Spinal cord (tissue), 10 donors: ENCODE measurements at places on chromosomes 11 and 22.

GRCh38 chr11:98940913-98941312, 79.8 kb upstream of the CNTN5 start:
- no peak for DNase-seq

GRCh38 chr22:24066260-24066659, 55.2 kb downstream of the CABIN1 start:
- DNase-seq = no peak

DNA sequence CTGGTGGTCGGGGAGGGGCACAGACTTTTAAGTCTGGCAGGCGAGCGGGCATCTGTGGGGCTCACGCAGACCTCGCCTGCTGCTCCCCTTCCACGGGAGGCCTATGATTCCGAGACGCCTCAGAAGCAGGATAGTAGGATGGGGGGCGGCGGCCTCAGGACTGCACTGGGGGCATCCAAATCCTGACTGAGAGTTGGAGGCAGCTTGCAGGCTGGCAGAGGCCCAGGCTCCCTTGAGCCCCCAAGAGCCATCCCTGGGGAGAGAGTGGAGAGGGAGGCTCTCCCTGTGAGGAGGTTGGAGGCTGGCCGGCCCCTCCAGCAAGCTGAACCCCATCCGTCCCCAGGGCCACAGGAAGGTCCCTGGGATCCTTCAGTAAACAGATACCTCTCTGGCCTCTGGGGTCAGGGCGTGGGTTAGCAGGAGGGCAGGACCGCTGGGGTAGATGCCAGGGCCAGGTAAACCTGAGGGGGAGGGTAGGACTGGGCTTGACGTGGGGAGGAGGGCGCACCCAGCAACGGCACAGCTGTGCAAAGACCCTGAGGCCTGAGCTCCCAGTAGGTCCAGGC, 33.3 kb downstream of the SBF1 start:
- DNase-seq = no peak

GRCh38 chr11:106397787-106398501, 320.5 kb downstream of the AASDHPPT start:
- peak; percentile 25 for DNase-seq

DNA sequence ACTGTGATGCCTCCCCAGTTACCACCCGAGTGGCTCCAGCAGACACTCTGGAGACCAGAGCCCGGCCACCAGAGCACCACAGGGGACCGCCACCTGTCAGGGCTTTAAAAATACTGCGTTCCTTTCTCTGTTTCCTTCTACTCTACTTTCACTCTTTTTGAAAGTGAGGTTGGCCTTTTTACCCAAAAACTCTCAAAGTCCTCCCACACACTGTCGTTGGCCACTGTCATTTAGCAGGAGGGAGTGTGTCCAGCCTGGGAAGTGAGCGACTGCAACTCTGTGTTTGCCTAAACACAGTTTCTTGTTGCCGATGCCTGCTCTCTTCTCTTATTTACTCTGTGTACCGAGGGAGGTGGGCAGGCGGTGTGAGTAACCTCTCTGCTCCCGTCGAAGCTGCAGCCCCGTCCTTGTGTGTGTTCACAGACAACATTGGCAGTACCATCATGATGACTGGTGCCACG, 90.8 kb upstream of the CLDN5 start:
- DNase-seq = no peak

- no peak for DNase-seq
Observed at GRCh38 chr22:40758390-40758789, 60.8 kb downstream of the SLC25A17 start.

- no peak for DNase-seq
Observed at GRCh38 chr11:124672536-124673215, 863 bp downstream of the SIAE start.

DNA sequence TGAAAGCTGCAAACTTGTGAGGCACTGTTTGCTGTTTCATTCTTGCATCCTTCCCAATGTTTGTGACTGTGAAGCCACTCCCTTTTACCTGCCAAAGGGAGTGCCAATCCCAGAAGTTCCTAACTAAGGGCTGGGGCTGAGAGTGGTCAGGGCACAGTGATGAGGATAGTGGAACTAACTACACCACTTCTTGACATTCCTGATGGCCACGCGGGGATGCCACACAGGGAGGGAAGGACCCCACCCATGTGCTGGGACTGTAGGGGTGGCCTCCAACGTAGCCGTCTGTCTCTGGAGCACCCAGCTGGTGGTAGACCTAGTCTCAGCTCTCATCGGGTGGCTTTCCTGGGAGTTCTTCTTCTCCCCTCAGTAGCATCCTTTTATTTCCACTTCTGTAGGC, 335.5 kb downstream of the CADM1 start:
- DNase-seq = no peak

DNA sequence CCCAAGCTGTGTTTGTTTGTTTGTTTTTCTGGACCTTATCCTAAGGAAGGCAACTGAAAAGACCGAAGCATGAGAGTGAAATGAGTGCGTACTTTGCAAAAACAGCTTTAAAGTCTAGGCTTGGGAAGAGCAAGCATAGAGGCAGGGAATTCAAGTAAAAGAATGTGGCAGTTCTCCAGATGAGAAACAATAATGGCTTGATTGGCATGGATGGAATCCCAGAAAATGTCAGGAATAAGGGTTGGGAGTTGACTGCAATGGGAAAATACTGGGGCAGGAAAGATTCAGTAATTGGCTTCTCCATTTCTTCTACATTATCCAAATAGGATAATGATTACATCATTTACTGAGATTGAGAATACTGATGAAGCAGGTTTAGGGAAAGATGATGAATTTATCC, 17.5 kb downstream of the SAAL1 start:
- DNase-seq = no peak

DNA sequence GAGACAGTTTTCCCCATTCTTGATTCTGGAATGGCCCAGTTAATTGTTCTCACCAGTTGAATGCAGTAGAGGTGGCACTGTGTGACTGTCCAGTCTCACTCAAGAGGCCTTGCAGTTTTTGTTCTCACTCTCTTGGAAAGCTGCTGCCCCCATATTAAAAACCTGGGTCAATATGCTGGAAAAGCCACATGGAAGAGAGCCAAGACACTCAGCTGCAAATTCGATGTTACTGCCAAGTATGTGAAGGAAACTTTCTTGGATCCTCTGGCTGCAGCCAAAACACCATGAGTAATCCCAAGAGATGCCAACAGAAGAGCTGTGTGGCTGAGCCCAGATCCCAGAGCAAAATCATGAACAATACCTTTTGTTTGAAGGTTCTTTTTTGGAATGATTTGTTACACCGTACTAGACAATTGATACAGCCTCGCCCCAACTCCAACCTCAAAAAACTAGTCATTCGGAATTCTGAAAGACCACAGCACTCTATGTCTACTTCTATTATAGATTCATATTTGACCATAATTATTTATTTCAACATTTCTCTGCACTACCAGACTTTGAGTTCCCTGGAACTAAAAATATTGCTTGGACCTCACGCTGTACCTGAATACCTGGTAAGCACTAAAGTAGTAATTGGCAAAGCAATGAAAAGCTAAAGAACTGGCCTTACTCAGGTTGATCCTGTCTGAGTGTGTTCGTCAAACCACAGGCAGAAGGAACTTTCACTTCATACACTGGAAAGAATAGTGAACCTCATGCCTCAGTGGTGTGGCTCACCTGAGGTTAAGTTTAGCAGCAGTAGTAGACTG, 378.8 kb downstream of the ETS1 start:
- DNase-seq = no peak

DNA sequence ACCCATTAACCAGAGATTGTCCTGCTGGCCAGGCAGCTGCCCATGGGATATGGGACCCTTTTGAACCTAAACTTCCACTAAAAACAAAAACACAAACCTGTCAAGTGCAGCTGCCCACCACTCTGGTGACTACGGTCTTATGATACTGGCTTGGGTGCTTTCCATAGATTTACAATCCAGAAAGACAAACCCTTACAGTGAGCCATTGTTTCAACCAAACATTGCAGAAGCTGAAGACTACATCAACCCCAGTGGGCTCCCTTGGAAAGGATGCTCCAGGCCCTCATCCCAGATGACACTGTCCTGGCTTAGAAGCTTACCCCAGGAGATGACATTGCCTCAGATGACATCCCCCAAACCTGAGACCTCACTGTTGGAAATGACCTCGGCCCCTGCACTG, 56.9 kb upstream of the WNT11 start:
- no peak for DNase-seq

GRCh38 chr22:19446603-19447329, 745 bp downstream of the C22orf39 start:
- no peak for DNase-seq

- no peak for DNase-seq
Observed at GRCh38 chr11:44324749-44325525, 15.0 kb upstream of the ALX4 start.

GRCh38 chr11:73246303-73246702, 25.8 kb upstream of the P2RY6 start:
- DNase-seq = no peak

DNA sequence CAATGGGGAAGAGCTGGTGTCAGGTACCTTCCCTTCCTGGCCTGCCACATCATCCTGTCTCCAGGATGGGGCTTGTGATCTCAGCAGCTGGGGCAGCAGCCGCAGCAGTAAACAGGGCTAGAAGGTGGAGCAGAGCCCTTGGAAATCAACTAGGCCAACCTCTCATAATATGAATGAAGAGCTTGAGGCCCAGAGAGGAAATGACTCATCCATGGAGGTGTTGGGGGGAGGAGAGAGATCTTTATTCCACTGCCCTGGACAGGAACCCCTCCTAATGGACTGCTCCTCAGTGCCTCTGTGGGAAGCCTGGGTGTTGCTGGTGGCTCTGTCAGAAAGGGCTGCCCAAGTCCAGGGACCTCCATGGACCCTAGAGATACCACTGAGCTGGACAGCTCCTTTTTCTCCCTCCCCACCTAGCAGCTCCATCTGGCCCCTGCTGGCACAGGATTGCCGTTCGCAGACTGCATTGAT, 111.8 kb downstream of the OSBP2 start:
- no peak for DNase-seq

DNA sequence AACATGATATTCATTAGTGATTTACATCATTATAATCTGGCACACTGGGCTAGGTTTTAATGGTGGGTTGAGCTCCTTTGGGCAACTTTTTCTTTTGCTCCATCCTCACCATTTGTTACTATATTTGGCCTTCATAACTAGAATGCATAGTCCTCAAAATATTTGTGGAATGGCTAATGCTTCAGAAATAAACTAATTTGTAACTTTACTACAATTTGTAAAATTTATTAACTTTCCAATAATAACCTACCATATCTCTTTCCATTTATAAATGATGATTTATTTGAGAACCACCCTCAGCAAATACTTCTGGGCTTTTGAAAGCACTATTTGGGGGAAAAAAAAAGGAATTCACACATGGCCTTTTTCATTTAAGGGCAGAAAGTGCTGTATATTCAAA, 79.7 kb downstream of the LARGE2 start:
- DNase-seq = no peak

- no peak for DNase-seq
Observed at GRCh38 chr11:82980292-82980691, 78.8 kb downstream of the DDIAS start.

DNA sequence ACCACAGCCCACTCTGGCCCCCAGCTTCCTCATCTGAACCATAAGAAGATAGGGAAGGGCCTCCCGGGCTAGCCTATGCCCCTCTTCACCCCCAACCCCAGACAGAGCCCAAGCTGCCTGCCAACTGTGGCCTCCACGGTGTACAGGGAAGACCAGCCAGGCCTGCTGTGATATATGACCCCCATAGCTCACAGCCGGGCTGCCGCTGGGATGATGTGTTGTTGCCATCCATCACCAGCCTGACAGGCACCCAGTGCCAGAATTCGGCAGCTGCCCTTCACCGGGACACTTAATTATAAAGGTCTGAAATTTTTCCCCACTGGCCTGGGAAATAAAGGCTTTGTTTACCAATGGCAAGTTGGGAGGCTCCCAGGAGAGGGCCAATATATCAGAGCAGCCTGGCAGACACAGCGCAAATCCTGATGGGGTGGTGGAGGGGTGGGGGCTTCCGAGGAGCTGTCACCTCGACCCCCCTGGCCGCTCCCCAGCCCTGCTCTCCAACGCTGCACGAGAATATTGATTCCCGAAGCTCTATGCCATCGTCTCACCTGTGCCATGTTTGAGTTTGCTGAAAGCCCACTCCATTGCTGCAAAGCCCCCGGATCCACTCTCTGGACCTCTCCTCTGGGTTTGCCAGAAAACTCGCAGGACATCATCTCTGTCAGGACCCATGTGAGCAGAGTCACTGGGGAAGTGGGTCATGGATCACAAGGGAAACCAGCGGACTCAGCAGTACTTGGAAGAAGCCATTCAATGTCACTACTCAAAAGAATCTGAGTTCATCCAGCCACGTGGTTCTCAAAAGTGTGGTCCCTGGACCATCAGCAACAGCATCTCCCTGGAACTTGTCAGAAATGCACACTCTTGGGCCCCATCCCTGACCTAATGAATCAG, 296.9 kb downstream of the MN1 start:
- no peak for DNase-seq

- DNase-seq = no peak
Observed at GRCh38 chr11:94305146-94305545, 766 bp downstream of the IZUMO1R start.

DNA sequence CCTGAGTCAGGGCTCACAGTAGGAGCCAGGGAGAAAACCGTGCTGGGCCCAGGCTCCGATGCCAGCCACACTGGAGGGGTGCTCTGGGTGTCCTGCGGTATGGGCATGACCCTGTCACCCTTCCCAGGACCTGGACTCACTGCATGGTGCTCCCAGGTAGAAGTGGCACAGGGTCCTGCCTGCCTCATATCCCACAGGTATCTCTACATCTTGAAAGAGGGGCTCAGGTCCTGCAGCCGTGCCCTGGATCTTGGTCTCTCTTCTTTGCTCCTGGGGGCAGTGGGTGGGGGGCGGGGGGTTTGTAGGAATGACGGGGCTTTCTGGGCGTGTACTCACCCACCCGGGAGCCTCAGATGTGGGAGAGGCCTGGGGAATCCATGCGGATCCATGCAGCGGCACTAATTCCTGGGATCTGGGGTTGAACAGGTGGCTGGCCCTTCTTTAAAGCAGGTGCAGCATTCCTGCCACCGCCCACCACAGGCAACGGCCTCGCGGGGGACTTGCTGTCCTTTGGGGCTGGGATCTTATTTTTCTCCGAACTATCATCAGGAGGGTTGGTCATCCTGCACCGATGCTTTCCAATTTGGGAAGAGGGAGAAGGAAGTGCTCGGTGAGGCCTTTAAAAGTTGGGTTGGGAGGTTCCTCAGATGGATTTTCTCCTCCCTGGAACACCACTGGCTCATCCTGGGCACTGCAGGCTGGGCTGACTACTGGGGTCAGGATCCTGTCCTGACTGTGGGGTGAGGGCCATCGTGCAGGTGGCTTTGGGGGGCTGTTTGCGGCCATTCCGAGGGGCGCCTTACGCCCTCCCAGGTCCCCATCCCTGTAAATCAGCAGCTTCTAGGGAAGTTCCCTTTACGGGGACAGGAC, 886.4 kb downstream of the BRD1 start:
- no peak for DNase-seq

GRCh38 chr11:44277196-44278090, 32.5 kb downstream of the ALX4 start:
- no peak for DNase-seq

GRCh38 chr11:64015935-64016845, 19.5 kb upstream of the FLRT1 start:
- peak; percentile 87 for DNase-seq

- DNase-seq = no peak
Observed at GRCh38 chr22:27647540-27647939, 154.0 kb downstream of the MN1 start.
